Gastrocnemius medialis (tissue), 4 donors: ENCODE measurements at places on chromosomes 16 and 17. TPM values are rescaled to one million over a fixed set of nuclear protein-coding genes. Genes with fewer than 3 reads are reported as not detected.
A peak's percentile ranks its signal among the peaks of the same experiment; 100 is the strongest.

DNA sequence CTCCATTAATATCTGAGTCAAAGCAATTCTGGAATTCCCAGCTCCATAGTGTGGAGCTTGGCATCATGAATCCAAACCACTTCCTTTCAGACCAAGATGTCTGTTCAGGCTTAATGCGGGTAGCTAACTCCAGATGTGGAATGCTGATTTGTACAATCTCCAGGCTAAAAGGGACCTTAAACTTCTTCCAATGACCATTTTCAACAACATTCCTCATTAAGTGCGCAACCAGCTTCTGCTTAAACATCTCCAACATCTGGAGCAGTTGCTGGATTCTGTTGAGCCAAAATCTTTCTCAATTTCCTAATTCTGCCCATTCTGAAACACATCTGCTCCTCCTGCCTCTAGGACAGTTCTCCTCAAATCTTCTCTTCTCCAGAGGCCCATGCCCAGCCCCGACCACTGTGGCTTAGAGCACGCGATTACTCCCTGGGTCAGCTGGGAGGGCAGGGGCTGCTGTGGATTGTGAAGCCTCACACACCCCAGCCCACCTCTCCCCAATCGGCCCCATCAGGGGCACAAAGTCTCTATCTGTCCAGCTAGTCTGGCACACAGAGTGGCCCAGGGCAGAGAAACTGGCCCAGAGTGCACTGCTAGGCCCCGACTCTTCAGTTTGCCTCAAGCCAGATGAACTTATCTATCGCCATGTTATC lies 36.2 kb downstream of the ASPA start:
- peak overlapping the region; percentile 83 for H3K27ac ChIP-seq
- H3K4me1 ChIP-seq: peaks cover 24% of the 10 kb centered on the region
- H3K36me3 ChIP-seq: no peaks in the 10 kb centered on the region
- DNase-seq: no peak

GRCh38 chr17:78873519-78874340 lies 29.3 kb downstream of the CEP295NL start:
- no peaks in the 10 kb centered on the region for H3K36me3 ChIP-seq
- no peaks in the 10 kb centered on the region for H3K27me3 ChIP-seq
- H3K27ac ChIP-seq: peak overlapping the region; percentile 62
- no peak overlapping the region for H3K4me3 ChIP-seq
- DNase-seq: peak; percentile 64
- peaks cover 29% of the 10 kb centered on the region for H3K4me1 ChIP-seq

- no peak overlapping the region for H3K27ac ChIP-seq
- DNase-seq: no peak
- H3K27me3 ChIP-seq: no peaks in the 10 kb centered on the region
Measured at GRCh38 chr16:81896902-81897301, 114.4 kb downstream of the SDR42E1 start.

Gene CLDN9
- not detected for total RNA-seq

Gene RABEP2
- 7.7 TPM for total RNA-seq

Gene ABCC12
- 0.40 TPM for total RNA-seq

- H3K36me3 ChIP-seq: no peaks in the 10 kb centered on the region
- no peaks in the 10 kb centered on the region for H3K4me1 ChIP-seq
- no peak overlapping the region for H3K4me3 ChIP-seq
- H3K27ac ChIP-seq: no peak overlapping the region
- H3K27me3 ChIP-seq: no peaks in the 10 kb centered on the region
- DNase-seq: peak; percentile 34
Measured at GRCh38 chr17:46878055-46878454, 26.7 kb downstream of the WNT9B start.

DNA sequence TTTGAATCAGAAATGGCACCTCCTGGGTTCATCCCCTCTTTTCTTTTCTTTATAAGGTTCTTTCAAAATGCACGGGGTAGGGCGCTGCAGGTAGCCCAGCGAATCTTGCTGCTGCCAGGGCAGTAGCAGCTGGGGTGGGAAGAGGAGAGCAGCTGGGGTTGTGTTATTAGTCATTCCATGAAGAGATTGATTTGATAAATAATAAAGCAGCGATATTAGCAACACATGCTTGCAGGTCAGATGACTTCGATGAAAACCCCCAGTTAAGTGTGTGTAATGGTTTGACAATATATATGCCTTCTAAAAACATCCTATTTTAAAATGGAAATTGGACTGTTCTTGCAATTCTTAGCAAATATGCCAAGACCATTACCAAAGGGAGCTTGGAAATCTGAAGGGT lies 200.7 kb downstream of the CCDC182 start:
- H3K4me1 ChIP-seq: peaks cover 42% of the 10 kb centered on the region
- DNase-seq: no peak
- H3K36me3 ChIP-seq: no peaks in the 10 kb centered on the region
- no peaks in the 10 kb centered on the region for H3K27me3 ChIP-seq
- H3K27ac ChIP-seq: no peak overlapping the region

GRCh38 chr17:6147042-6147441 lies 76.9 kb downstream of the WSCD1 start:
- H3K27me3 ChIP-seq: no peaks in the 10 kb centered on the region
- no peak for DNase-seq
- no peak overlapping the region for H3K27ac ChIP-seq
- H3K4me1 ChIP-seq: no peaks in the 10 kb centered on the region
- no peaks in the 10 kb centered on the region for H3K36me3 ChIP-seq
- H3K4me3 ChIP-seq: no peak overlapping the region

DNA sequence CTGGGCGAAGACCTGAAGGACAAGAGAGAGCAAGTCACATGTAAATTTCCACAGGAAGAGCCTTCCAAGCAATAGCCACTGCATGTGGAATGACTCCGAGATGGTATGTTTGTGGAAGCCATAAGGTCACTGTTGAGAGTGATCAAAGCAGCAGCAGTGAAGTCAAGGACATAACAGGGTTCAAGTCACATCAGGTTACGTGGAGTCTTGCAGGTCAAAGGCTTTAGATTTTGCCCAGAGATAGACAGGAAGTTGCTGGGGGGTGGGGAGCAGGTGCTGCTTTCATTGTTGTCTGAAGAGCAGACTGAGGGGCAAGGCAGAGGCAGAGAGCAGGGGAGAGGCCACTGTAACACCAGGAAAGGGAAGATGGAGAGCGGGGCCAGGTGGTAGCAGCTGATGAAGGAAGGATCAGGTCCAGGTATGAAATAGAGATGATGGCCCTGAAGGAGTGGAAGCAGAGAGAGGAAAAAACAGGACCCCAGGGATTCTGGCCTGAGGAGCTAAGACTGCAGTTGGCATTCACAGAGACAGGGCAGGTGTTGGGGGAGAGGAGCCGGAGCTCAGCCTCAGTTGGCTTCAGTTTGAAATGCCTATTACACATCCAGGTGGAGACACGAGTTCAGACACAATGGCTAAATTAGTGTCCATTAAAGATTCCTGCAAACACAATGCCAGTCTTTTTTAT lies 129.3 kb upstream of the AXIN2 start:
- no peak overlapping the region for H3K4me3 ChIP-seq
- no peak for DNase-seq
- no peaks in the 10 kb centered on the region for H3K27me3 ChIP-seq
- H3K4me1 ChIP-seq: no peaks in the 10 kb centered on the region
- H3K27ac ChIP-seq: no peak overlapping the region
- H3K36me3 ChIP-seq: no peaks in the 10 kb centered on the region

Gene OR3A3
- total RNA-seq: not detected

DNA sequence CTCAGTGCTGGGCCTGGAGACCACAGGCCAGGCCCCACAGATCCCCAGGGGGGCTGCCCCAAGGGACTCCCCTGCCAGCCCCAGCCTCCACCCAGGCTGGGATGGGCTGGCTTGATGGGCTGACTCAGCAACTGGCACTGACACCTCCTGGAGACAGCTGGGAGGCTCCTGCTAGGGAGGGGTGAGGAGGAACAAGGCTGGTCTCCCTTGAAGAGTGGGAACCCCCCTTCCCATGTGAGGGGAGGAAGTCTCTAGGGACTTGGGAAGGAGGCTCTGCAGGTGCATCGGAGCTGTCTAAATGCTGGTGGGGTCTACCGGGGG lies 10.4 kb downstream of the NHERF1 start:
- H3K36me3 ChIP-seq: no peaks in the 10 kb centered on the region
- H3K27me3 ChIP-seq: no peaks in the 10 kb centered on the region
- H3K4me1 ChIP-seq: peaks cover 16% of the 10 kb centered on the region
- no peak overlapping the region for H3K27ac ChIP-seq

DNA sequence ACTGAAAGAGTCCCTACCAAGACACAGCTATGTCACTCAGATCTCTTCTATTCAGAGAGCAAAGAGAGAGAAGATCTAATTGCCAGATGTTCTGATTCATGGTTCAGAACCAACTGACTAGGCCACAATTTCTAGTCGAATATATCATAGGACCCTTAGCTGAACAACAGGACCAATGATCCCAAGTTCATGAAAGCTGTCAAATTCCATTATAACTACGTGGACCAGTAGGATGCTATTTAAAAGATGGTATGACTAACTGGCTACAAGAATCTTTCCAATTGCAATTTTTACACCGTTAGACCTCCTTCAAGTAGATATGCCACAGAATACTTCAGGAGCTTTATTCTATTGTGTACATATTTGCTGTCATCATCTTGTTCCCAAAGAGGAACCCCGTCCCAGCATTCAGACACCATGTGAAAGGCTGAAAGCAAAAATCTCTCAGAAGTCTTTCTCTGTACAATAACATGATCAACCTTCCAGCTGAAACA lies 26.0 kb downstream of the DCUN1D3 start:
- H3K4me1 ChIP-seq: peaks cover 44% of the 10 kb centered on the region
- no peaks in the 10 kb centered on the region for H3K36me3 ChIP-seq
- H3K27me3 ChIP-seq: no peaks in the 10 kb centered on the region
- no peak for DNase-seq

Gene CCDC144A
- total RNA-seq: 0.13 TPM

DNA sequence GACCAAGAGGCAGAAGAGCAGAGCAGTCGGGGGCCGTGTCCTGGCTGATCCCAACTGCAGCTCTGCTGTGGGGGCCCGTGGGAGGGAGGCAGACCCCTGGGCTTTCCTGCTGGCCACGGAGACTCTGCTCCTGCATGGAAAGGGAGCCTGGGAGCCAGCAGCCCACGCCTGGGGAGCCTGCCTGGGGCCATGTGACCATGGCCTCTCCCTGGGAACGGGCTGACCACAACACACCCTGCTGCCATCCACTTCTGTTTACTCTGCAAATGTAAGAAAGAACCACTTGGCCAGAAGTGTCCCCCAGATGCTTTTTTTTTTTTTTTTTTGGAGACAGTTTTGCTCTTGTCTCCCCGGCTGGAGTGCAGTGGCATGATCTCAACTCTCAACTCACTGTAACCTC lies 2.0 kb upstream of the TEDC2 start:
- no peak overlapping the region for H3K27ac ChIP-seq
- no peaks in the 10 kb centered on the region for H3K27me3 ChIP-seq
- H3K36me3 ChIP-seq: no peaks in the 10 kb centered on the region
- peaks cover 4% of the 10 kb centered on the region for H3K4me1 ChIP-seq
- DNase-seq: no peak

DNA sequence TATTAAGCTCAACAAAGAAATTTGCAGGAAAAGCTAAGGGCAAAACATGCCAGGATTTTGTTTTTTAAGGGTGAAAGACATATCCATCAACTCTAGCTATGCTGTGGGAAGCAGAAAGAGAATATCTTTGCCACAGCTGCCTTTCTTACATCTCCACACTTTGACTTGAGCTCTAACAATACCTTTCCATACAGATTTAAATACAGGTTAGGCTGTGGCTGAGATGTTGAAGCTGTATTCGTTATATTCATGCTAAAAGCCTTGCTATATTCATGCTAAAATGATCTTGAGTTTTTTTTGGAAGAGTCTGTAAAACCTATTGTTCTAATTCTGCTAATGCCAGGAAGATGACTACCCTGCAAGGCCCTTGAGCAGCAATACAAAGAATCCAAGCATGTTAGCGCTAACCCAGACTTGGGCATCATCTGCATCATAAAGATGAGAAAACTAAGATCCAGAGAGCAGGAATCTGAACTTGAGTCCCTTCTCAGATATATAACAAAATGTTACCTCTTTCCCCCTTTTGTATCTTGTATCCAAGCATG lies 204.8 kb upstream of the C17orf78 start:
- no peaks in the 10 kb centered on the region for H3K36me3 ChIP-seq
- DNase-seq: no peak
- H3K27ac ChIP-seq: no peak overlapping the region
- no peak overlapping the region for H3K4me3 ChIP-seq

DNA sequence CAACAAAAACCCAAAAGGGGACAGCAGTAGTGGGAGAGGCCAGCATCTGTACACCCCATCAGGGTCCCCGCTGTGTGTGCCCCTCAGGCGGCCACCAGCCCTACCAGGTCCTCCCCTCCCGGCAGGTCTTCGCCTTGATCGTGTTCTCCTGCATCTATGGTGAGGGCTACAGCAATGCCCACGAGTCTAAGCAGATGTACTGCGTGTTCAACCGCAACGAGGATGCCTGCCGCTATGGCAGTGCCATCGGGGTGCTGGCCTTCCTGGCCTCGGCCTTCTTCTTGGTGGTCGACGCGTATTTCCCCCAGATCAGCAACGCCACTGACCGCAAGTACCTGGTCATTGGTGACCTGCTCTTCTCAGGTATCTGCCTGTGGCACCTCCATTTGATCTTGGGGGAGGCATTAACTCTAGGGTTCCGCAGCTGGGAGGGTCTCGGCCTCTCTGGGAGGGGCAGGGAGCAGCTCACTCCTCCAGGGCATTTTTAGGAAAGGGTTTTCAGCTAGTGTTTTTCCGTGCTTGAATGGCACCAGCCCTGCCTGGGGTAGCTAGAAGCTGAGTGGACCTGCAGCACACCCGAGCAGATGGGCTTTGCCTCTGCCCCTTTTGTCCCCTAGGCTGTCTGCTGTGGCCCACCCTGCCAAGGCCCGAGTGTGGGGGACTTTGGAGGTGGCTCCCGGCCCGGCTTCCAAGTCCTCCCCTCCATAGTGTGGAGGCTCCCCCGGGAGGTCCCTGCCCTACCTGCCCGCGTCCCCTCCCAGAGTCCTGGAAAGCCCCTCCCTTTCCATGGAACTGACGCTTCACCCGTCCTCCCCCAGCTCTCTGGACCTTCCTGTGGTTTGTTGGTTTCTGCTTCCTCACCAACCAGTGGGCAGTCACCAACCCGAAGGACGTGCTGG lies 2.6 kb downstream of the SYNGR2 start:
- peak overlapping the region; percentile 88 for H3K27ac ChIP-seq
- no peak overlapping the region for H3K4me3 ChIP-seq
- DNase-seq: no peak

DNA sequence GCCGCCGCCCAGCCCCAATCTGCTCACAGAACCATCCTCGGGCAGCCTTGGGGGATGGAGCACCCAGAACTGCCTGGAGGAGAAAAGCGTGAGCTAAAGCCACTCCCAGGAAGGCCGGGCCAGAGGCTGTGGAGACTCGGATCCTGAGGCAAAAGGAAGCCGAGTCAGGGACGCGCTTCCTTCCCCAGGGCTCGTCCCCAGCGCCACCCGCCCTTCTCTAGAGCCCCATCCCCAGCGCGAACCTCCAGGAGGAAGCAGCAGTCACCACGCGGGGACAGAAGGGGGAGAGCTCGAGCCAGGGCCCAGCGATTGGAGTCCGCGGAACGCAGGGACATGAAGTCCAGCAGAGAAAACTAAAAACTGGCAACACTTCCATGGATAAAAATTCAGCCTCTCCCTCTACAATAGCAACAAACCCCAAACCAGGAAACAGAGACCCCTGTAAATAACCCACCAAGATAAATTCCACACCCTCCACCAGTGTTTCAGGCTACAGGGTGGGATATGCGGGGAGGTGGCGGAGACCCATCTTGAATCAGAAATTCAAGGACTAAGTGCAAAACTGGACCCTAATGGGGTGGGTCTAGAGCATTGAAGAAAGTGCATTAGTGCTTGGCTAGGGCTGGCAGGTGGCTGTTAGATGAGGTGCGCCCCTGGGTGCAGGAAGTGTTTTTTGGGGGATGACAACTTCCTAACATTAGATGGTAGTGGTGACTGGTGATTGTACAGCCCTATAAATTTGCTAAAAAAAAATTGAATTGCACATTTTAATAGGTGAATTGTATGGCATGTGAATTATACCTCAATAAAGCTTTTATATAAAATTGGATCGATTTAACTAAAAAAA lies 116.1 kb upstream of the METRNL start:
- no peaks in the 10 kb centered on the region for H3K27me3 ChIP-seq
- H3K4me3 ChIP-seq: no peak overlapping the region
- no peaks in the 10 kb centered on the region for H3K4me1 ChIP-seq
- peak overlapping the region; percentile 1 for H3K27ac ChIP-seq
- DNase-seq: peak; percentile 50

Gene CBX2
- 0.42 TPM for total RNA-seq
